DND-41 (cell line): ENCODE measurements at places on chromosomes 3 and 15.

DNA sequence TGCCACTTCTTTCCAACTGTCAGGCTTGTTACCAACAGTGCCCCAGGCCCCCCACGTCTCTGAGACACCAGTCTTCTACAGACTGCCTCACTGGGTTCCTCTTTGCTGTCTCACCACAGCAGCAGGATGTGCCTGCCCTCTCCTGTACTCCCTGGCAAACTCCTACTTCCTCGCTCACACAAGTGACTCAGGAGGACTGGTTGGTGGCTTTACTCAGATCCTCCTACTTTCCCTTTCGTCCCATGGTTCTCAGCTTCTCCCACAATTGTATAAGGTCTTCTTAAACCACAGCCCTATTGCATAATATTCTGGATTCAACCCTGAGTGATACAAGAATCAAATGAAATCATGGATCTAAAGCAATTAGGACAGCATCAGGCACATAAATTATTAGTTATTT, 246.6 kb upstream of the PROK2 start:
- peak; percentile 24 for DNase-seq

GRCh38 chr3:146159037-146159436, 1.9 kb downstream of the PLOD2 start:
- DNase-seq = no peak

- no peak for DNase-seq
Measured at GRCh38 chr15:63332367-63333124, 49.1 kb downstream of the CA12 start.

- DNase-seq = no peak
Measured at GRCh38 chr15:92910451-92910850, 10.3 kb downstream of the CHD2 start.

- no peak for DNase-seq
Measured at GRCh38 chr3:94136133-94136532, 73.3 kb downstream of the NSUN3 start.

DNA sequence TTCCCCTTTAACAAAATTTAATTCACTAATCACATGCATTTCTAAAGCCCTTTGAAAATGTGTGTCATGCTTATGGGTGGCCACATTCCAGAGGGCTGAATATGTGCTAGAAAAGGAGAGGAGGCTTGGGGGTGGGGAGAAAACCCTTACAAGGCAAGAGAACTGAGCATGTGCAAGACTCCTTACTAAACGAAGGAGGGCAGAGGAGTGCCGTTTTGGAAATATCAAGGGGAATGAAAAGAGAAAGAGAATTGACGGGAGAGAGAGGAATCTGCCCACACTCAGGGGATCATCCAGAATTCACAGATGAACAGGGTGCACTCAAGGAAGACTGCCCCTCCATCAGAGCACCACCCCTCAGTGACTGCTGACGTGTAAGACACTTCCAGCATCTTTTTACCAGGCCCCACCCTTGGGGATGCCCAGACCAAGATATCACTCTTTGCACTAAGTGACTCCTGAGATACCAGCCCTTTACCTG, 37.9 kb upstream of the TSC22D2 start:
- DNase-seq = no peak

DNA sequence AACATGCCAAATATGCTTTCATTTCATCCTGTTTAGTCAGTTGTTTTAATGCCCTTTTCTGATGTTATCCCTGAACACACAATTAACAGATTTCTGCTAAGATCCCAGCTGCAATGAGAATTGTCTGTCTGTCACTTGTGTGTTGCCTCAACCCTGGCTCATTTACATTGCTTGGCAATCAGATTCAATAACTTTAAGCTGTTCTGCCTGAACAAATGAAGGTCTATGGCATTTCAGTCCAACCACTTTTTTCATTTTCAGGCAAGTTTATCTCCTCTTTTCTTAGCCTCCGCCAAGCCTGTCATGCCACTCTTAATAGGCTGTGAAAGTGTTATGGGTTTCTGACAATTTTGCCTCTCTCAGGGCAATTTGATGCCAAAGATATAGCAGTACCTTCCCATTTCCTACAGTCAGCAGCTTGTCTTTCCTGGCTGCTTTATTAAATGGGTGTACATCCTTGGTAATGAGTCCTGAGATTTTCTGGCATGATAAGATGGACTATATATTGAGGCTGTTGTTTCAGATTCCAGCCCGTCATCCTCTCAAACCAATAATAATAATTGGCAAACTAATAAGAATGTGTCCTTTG, 68.7 kb upstream of the ADAMTS9 start:
- DNase-seq = no peak

- DNase-seq = no peak
Measured at GRCh38 chr15:81363276-81363675, 10.7 kb downstream of the TMC3 start.

GRCh38 chr15:59224474-59224873, 17.8 kb downstream of the LDHAL6B start:
- DNase-seq = no peak

DNA sequence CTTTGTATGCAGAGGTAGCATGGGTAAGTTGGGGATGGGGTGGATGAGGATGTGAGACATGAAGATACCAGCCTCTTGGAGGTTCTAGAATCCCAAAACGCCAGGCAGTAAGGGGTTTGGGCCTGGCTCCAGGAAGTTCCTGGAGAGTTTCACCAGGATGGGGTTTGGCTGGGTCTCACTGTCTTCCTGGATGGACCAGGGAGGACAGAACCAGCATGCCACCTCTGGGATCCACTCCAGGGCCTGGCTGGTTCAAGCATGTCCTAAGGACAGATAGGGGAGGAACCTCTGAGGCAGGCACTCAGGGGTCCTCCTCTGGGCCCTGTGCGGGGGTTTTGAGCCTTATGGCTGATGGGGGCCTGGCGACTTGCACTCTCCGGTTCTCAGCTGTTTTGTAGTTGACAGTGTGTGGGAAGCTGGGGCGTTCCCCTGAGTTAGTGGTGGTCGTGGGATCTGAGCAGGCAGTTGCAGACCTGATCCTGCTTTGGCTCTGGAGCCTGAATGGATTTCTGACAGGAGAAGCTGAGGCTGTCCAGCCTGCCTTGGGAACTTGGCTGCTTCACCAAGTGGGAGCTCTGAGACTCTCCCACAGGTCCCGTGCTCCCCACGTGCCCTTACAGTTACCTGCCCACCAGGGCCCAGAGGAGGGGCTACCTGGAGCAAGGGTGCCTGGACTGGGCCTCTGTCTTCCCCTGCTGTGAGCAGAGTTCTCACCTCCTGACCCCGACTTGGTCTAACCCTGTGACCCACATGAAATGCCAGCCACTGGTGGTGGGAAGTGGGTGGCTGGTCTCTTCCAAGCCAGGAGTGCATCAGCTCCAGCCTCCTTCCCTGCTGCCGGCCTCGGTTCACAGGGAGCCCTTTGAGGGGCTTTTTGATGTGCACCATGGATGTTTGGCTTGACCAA, 128.4 kb downstream of the EEFSEC start:
- no peak for DNase-seq

DNA sequence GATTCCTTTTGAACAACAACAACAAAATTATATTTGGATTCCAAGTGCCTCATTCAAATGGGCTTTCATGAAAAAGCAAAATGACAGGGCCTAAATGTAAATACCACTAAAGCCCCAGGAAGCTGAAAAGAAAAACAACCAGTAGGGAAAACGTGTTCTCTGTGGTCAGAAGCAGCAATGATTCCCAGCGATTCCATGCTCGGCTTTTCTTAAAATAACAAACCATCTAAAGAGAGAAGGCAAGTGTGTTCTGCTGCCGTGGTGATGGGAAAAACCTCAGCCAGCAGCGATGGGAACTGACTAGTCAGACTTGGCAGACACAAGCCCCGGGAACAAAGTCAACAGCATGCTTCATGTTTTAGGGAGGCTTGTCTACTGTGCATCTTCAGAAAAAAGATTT, 153.6 kb downstream of the TNIK start:
- DNase-seq = no peak

DNA sequence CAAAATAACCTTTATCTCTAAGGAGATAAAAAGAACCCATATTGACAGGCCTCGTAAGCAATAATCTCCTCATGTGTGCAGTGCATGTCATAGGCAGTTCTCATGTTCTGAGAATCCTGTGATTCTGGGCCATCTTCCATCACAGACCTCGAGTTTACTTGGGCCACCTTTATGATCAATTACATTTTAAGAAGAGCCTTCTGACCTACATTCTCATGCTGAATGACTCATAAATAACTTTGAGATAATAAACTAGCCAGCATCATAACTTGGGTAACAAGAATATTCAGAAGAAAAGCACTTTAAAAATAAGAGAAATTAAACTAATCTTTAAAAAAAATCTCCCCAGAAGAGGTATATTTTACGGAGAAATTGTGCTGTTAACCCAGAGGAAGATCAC, 310.7 kb upstream of the ZNF717 start:
- no peak for DNase-seq
